ENCODE measurements at places on chromosomes 16 and 17.
A peak's percentile ranks its signal among the peaks of the same experiment; 100 is the strongest.

DNA sequence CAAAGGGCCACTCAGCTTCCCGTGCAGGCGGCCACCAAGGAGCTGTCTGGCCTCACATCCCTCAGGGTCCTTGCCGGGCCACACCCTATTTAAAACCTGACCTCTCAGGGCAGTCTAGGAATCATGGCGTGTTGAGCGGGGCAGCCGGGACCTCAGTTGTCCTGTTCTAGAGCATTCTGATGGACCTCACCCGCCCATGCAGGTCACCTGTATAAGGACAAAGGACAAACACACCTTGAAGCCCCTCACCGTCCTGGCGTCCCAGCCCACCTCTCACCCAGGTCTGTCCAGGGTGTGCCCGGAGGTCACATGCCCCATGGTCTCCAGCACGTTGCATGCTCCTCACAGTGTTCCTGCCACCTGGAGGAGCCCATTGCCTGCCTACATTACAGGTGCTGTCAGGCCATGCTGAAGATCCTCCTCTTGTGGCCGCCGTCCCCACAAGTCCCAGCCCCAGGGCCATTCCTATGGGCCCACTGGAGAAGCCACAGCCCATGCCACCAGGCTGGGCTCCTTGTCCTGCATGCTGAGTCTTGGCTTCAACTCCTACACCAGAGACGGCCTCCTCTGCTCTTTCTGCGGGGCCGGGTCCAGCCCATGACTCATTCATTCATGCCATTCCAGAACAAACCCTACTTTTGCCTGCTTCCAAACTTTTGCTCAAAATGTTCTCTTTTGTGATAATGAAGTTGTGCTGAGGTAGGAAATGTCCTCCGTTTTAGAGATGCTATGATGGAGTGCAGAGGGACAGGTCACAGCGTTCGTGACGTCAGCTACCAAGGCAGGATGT is 46.3 kb downstream of the PEMT start:
- peak; percentile 13 for DNase-seq

DNA sequence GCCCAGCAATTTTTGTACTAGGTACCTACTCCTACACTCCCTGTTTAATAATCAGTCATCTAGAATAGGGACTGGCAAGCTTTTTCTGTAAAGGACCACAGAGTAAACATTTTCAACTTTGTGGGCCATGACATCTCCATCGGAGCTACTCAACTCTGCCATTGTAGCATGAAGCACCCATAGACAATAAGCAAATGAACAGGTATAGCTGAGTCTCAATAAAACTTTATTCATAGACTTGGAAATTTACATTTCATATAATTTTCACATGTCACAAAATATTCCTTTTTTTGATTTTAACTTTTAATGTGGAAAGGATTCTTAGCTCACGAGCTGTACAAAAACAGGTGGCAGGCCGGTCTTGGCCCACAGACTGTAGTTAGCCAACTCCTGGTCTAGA is 345.8 kb downstream of the SOX9 start:
- no peak for DNase-seq

- no peak for DNase-seq
Measured at GRCh38 chr17:63973247-63973646, 529 bp upstream of the SCN4A start.

DNA sequence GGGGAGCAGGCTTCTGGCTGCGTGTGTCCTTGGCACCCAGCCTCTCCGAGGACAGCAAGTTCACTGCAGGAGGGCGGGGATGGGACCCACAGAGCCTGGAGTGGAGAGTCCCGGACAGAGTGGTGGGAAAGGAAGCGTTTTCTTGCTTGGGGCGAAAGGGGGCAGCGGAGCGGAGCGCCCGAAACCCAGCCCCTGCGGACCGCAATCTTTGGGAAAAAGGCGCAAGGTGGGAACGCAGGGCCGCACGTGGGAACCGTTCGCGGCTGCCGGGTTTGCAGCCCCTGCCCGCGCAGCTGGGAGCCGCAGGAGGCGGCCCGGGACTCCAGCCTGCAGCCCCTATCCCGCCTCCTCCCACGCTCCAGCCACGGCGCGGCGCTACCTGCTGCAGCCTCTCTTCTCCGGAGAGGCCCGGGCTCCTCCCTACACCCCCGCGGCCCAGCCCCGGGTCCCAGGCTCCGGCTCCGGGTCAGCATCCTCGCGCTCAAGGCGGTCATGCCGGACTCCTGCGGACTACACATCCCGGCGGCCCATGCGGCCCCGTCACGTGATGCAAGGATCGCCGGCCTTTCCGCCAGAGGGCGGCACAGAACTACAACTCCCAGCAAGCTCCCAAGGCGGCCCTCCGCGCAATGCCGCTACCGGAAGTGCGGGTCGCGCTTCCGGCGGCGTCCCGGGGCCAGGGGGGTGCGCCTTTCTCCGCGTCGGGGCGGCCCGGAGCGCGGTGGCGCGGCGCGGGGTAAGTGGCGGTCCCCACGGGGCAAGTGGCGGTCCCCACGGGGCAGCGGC is at the start of the genes NTHL1 and TSC2:
Gene NTHL1 (minus strand): TSS at position 505 of the 786 bp plus-strand sequence. CDS start 11 bp downstream, at position 494.
Gene TSC2 (plus strand): TSS at position 656 of the 786 bp plus-strand sequence. CDS start 631 bp downstream, outside the sequence.
- DNase-seq: peak; percentile 91

- DNase-seq: no peak
Measured at GRCh38 chr17:39018267-39019134, 51.3 kb upstream of the FBXO47 start.

Data from amniotic stem cell (primary cell).